ENCODE measurements at places on chromosomes 5 and 9.

GRCh38 chr5:79793304-79793703, 103.7 kb downstream of the CMYA5 start:
- no peak for DNase-seq

GRCh38 chr9:130024597-130024994, 18.4 kb downstream of the FNBP1 start:
- no peak for DNase-seq

DNA sequence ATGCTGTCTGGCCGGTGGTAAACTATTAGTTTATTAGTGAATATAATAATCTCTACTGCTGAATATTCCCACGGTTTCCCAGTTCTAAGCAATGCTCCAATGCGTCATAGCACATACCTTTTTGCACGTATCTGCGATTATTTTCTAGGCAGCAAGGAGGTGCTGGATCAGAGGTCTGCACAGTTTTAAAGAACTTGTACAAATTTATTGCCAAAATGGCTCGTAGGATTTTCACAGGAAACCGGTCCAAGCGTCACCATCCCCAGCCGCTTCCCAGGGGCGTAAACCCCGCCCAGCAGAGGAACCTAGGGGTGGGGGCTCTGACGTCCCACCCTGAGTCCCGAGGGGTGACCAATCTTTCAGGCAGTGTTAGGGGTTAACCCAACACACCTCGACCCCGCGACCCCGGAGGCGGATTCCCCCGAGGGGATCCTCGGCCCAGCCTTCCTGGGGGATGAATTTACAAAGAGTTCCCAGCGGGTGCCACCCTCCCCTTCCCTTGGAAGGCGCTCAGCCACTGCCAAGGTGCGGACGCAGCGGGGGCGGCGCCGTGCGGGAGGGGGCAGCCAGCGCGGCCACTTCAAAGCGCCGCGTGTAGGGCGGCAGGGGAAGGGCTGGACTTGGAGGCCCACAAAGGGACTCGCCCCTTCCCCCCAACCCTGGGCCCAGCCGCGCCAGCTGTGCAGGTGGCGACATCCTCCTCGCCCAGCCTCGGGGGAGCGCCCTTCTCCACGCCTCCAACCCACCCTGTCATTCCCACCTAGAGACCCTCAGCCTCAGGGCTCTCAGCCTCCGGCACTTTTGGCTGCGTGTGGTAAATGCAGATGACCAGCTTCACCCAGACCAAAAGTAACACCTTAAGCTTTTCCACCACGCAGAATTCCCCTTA, 43.5 kb upstream of the TCF7 start:
- DNase-seq: no peak

- no peak for DNase-seq
Measured at GRCh38 chr5:145204743-145205142, 630.4 kb downstream of the PRELID2 start.

- DNase-seq: no peak
Measured at GRCh38 chr5:174294891-174295620, 249.6 kb downstream of the NSG2 start.

DNA sequence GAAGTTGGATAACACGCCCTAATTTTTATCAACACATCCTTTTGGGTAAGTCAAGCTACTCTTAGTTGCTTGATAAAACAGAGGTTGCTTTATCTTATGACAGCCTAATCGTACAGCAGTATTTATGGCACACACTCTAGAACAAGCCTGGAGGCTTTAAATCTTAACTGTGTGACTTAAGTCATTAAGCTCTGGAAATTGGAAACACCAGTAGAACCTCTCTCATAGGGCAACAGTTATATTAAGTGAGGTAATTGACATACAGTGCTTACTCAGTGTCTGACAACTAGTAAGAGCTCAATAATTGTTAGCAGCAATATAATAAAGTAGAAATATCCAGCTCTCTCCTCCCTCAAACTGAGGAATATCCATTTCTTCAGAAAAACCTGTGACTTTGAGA, 808.9 kb upstream of the WWC1 start:
- no peak for DNase-seq

- DNase-seq: no peak
Measured at GRCh38 chr5:132295505-132296411, 1.6 kb downstream of the SLC22A4 start.

GRCh38 chr5:92927291-92927778, 653.7 kb downstream of the NR2F1-AS1 start:
- no peak for DNase-seq

GRCh38 chr5:157148734-157149615, 6.3 kb upstream of the MED7 start:
- DNase-seq: peak; percentile 56

DNA sequence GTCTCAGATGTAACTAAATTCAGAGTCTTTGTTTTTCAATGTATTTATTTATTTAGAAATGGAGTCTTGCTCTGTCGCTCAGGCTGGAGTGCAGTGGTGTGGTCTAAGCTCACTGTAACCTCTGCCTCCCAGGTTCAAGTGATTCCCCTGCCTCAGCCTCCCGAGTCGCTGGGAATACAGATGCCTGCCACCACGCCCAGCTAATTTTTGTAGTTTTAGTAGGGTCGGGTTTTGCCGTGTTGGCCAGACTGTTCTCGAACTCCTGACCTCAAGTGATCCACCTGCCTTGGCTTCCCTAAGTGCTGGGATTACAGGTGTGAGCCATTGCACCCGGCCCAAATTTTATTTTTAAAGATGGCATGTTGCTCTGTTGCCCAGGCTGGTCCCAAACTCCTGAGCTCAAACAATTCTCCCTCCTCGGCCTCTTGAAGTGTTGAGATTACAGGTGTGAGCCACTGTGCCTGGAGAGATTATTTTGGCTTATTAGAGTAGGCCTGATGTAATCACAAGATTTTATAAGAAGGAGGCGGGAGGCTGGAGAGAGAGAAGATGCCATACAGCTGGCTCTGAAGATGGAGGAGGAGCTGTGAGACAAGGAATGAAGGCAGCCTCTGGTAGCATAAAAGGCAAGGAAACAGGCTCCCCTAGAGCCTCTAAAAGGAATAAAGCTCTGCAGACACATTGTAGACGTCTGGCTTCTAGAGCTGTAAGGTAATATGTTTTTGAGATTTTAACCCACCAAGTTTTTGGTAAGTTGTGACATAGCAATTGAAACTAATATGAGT, 12.9 kb upstream of the KLF9 start:
- DNase-seq: no peak

GRCh38 chr5:156087577-156088110, 239.3 kb upstream of the SGCD start:
- DNase-seq: no peak

DNA sequence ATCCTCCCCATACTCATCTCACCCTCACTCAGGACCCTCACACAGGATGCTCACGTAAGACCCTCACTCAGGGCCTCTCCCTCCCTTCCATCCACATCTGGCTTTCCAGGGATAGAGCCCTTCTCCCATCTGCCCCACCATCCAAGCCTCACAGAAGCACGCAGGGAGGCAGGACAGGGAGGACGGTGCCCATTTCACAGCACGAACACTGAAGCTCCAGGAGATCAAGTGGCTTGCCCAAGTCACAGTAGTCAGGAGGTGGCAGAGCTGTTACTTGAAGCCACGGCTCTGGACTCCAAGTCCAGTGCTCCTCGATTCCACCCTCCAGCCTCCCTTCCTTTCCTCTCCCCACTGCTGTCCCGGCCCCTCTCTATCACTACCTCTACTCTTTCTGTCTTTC, 21.7 kb downstream of the DNM1 start:
- no peak for DNase-seq

DNA sequence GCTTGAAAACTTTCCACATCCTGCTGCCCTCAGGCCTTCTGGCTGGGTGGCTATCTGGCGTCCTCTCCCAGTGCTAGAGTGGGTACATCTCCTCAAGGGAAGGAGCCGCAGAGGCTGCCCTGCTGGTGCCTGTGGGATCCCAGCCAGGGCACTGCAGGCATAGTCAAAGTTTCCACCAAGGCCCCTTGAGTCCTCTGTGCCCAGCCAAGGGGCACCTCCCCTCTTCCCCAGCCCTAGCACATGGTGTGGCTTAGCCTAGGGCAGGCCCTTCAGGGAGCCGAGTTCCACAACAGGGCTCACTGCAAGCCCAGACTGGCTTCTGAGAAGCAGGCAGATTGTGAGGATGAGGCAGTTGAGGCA, 103.2 kb downstream of the RGS3 start:
- DNase-seq: no peak

DNA sequence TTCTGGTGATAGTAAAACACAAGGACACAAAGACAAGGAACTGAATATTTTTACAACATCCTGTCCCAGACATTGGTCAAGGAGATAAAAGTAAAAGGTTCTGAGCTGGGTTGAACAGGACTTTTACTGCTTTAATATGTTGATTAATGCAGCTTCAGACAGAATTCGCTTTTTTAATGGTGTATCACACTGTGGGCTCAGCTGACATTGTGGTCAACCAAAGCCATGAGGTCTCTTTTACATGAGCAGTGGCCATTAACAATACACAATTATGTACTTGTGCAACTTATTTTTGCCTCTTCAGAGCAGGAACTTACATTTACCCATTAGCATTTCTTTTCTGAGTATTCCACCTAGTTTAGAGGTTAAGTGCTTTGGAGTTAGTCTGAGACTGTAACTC, 22.8 kb upstream of the ERBIN start:
- DNase-seq: no peak

DNA sequence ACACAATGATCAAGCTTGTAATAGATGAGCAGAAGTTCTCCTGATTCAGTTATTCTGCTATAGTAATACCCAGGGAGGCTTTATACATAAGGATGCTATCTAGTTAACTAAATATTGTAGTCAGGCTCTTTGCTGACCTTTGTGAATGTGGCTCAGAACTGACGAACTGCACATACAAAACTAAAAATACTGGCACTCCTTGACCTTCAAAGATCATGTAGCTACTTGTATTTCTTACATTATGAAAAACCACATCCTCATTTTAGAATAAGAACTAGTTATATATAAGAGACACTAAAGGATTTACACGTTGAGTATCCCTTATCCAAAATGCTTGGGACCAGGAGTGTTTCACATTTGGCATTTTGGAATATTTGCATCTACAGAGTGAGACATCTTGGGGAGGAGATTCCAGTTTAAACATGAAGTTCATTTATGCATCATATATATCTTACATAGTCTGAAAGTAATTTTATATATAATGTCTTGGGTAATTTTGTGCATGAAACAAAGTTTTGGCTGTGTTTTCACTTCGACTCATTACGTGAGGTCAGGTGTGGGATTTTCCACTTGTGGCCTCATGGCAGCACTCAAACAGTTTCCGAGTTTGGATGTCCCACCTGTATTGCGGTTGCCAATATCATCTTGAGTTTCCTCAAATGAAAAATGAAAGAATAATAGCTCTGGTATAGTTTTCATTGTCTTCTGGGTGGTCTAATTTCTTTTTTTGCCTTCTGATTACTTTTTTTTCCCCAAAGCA, 58.4 kb upstream of the FBXL7 start:
- DNase-seq: no peak

DNA sequence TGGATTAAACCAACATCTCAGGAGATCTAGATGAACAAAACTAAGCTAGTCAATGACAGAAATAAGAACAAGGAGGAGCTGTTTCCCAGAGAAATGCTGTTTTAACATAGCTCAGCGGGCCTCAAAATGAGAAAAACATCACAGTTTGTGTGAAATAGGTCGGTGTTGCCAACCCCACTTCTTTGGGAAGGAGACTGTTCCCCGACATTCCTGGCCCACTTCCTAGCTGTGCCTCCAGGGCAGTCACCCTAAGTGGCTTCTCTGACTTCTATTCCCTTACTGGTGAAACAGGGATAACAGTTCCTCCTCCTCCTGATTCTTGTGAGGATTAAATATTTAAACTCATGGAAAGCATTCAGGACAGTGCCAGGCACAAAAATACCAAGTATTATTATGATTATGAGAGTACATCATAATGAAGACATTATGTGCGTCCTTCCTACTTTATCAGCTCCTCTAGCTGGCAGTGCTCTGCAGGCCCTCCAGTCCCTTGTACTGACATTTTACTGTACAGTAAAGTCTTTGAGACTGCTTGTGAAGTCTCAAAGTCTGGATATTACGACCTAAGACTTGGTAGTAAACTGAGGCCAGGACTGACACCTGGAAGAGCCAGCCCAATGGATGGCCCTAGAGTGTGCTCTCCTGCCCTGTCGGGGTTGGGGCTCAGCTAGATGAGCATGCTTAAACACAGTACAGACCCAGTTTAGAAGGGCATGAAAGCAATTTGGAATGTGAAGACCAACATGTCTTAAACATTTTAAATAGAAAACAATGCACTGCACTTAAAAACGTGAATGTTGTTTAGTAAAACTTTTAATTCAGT, 7.3 kb downstream of the ISCA1 start:
- DNase-seq: no peak

DNA sequence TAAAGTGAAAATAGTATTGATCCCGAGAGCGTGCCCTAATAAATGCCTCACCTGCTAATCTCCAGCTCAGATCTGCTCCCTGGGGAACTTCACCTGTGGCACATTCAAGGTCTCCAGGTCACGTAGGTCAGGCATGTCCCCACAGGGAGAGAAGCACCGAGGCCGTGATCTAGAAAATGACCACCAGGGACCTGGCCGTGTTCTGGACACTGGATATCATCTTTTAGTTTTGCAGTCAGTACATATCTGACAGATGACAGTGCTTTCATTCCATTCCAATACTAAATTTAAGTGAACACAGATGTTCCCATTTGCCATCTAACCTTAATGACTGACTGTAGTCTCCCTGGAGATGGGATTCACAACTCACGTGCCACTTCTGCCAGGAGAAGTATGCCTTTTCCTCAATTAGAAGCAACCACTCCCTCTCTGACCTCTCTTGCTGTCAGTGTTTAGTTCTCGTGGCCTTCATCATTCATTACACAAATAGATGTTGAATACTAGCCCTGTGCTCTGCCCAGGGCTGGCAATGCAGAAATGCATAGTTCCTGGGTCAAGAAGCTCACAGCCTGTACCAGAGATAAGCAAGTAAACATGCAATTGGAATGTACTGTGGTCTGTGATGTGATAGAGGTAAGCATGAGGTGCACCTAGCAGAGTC, 276.5 kb downstream of the NTRK2 start:
- DNase-seq: no peak

- DNase-seq: no peak
Measured at GRCh38 chr5:149580808-149581191, 498 bp upstream of the ARHGEF37 start.

GRCh38 chr9:133514460-133515239, 10.1 kb downstream of the MYMK start:
- DNase-seq: no peak

DNA sequence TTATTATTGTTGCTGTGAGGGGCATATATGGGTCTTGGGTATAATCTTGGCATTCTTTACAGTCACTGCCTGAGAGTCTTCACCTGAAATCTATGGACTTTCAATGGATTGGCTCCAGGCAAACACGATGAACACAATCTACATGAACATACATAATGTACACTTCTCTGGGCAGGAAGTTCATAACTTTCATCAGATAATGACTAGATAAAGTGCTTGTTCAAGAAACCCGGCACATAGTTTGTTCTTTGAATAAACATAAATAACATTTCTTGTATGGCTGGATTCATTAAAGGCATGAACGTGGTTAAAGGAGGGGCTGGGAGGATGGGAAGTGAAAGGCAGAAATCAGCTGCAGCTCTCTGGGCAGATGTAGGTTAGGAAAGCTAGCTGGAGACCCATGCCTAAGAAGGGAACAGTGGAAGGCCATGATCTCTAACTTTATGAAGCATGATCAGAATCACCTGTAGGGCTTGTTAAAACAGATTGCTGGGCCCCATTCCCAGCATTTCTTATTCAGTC, 306.9 kb upstream of the EFNA5 start:
- DNase-seq: no peak
